ENCODE measurements at places on chromosomes 2 and 18.

GRCh38 chr2:5035057-5035488, 657.1 kb upstream of the SOX11 start:
- no peak for DNase-seq

GRCh38 chr2:188848887-188849435, 125.2 kb upstream of the COL3A1 start:
- no peak for DNase-seq

DNA sequence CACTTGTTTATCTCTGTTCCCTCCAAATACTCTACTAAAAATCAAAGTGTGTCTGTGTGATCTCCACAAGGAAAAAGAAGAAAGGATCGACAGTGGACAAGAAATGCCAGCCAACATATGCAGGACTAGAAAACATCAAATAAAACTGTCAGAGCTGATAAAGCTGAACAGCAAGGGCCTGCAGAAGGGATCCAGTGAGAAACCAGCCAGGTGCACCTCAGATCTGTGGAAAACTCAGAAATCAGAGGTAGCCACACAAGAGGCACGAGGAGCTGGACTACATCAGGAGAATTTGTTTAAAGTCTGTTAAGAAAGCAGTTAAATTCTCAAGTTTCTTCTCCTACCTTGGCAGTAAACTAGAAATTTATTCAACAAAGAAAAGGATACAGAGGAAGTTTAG, 135.2 kb downstream of the SUCLG1 start:
- no peak for DNase-seq

DNA sequence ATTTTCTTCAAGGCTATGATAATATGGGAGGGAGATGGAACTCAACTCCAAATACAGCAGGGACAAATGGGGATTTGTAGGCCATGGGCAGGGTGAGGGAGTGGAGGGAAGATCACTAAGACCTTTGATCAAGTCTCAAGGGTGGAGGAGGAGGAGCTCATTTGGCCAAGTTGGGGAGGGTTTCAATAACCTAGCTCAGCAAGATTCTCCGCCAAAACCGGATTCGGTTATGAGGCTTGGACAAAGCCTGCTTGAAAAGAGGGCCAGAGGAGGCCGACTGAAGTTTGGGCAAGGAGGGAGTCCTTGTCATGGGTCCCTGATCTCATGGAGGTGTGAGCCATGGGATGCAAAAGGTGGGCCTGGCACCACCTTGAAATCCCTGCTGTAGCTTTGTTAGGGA, 68.8 kb downstream of the TSN start:
- no peak for DNase-seq

GRCh38 chr2:20103530-20103929, 52.1 kb upstream of the LAPTM4A start:
- no peak for DNase-seq

GRCh38 chr2:206218796-206219499, 55.5 kb upstream of the ZDBF2 start:
- DNase-seq: no peak

DNA sequence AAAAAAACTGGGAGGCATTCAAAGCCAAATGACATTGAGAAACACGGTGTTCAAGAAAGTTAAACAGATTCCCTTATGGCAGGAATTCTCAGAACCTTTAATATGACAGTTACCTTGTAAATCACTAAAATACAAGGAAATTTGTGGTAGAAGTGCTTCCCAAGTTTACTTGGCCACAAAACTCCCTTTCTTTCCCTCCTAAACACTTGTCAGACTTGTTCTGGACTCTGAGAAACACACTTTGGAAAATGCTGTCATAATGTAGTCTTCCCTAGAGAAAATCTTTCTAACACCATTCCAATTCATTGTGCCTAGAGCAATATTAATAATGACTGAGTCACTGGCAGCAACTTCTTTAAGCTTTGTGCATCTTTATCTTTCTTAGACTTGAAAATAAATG, 140.4 kb downstream of the ANKRD44 start:
- DNase-seq: no peak

GRCh38 chr2:147297820-147298219, 547.0 kb upstream of the ACVR2A start:
- no peak for DNase-seq

- DNase-seq: no peak
Observed at GRCh38 chr2:27351802-27352598, 4.6 kb downstream of the GTF3C2 start.

DNA sequence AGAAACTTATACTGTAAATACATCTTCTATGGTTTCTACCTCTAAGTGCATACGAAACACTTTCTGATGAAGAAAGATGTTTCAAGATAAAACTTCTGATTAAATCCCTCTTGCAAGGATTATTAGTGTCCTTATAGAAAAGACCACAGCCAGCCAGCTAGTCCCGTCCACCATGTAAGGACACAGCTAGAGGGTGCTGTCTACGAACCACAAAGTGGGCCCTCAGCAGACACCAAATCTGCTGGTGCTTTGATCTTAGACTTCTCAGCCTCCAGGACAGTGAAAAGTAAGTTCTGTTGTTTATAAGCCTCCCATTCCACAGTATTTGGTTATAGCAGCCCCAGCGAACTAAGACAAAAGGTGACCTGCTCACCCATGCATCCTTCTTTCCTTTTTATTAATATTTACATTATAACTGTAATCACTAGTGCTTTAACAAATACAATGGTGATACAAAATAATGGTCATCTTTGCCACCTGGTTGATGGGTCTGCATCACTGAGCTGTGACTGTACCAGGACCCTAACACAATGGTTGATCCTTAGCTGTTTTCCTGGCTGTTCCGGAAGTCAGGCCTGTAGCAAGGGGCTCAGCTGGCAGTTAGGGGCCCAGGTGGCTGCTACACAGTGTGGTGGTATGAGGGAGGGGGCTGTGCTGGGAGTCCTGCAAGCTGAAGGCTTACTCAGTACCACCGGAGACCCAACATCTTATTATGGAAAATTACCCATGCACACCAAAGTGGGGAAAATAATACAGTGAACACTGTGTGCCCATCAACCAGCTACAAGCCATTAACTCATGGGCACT, 108.5 kb upstream of the SMAD7 start:
- no peak for DNase-seq

DNA sequence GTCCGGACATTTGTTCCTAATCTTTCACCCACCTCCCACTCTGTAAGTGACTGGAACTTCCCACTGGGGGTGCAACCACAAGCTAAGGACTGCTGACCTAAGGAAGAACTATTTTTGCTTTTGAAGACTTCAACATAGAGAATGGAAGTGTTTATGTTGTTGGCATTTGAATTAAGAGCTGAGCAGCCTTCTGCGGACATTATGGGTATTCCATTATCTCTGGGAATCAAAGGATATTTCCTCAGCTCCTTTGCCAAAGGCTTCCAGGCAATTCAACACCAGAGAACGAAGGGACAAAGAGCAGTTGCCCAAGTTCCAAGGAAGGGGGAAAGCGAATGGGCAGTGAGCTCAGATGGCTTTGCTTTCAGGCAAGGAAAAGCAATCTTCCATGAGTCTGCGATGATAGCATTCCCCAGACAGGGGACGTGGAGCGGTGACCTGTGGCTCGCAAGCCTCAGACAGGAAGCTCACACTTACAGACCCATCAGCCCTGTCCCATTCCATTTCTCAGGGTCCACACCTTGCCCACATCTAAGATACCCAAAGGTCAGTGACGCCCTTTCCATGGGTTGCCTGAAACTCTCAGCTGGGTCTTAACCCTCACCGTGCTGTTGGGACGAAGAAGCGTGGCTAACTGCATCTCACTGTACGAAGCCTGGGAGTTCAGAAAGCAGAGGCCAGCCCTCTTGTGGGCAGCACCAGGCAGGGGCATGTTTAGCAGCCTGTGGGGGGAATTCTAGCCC, 116.8 kb downstream of the COPS8 start:
- DNase-seq: no peak

GRCh38 chr2:133552821-133553220, 15.4 kb downstream of the NCKAP5 start:
- no peak for DNase-seq

DNA sequence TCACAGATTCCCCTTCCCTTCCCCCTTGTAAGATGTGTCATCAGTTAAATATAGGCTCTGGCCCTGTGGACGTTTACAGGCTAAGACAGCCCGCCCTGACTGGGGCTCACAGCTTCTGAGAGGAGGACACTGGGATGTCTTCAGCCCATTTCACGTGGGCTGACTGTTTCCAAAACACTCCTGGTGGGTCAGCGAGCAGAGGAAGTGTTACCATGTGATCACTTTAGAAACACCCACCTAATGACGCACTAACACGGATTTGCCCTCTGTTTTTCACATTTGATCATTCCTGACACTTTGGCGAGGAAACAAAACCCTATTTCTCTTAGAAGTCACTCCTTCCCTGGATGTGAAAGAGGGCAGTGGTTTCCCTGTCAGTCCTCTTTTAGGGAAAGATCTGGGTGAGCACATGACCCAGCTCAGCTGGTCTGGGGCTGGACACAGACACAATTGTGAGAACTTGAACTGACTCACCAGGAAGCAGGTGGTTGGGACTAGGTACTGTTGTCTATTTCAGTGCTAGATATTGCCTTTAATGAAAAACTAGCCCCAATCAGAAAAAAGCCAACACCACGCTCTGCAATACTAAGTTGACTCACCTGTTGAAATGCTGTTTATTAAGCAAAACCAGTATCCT, 38.8 kb downstream of the BMP10 start:
- no peak for DNase-seq

DNA sequence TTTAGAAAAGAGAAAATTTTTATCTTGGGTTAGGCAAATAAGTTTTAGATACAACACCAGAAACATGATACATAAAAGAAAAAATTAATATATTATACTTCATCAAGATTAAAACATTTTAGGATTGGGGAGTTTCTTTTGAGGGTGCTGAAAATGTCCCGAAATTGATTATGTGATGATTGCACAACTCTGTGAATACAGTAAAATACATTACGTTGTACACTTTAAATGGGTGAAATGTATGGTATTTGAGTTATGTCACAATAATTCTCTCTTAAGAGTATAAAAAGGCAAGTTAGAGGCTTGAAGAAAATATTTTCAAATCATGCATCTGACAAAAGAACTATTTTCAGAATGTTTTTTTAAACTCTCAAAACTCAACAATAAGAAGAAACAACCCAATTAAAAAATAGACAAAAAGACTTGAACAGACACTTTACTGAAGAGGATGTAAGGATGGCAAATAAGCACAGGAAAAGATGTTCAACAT, 36.2 kb upstream of the INO80C start:
- no peak for DNase-seq

DNA sequence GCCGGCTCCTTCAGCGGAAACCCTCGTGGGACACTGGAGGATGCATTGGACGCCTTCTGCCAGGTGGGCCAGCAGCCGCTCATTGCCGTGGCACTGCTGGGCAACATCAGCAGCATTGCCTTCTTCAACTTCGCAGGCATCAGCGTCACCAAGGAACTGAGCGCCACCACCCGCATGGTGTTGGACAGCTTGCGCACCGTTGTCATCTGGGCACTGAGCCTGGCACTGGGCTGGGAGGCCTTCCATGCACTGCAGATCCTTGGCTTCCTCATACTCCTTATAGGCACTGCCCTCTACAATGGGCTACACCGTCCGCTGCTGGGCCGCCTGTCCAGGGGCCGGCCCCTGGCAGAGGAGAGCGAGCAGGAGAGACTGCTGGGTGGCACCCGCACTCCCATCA, 7.8 kb upstream of the CENPA start:
- no peak for DNase-seq

- DNase-seq: no peak
Observed at GRCh38 chr2:181177376-181177775, 197.0 kb downstream of the UBE2E3 start.

- DNase-seq: no peak
Observed at GRCh38 chr2:128867936-128868636, 549.4 kb upstream of the HS6ST1 start.

- DNase-seq: peak; percentile 31
Observed at GRCh38 chr18:44458777-44459176, 221.9 kb upstream of the SETBP1 start.

DNA sequence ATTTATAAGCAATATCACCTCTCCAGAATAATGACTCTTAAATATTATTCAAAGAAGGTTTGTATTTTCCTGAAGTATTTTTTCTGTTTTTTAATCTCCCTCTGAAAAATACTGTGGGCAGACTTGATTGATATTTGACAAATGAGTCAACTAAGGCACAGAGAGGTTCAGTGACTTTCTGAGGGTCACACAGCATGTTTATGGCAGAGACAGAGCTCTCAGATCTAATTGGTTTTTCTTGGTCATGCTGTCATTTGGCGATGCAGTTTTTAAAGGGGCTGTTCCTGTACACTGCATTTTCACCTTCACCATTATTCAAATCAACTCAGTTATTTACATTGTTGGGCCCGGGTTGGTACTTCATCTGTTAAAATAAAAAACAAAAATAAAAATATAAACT, 264.3 kb downstream of the LRRTM1 start:
- DNase-seq: no peak

- DNase-seq: no peak
Observed at GRCh38 chr2:219521066-219521880, 7.0 kb downstream of the ASIC4 start.

DNA sequence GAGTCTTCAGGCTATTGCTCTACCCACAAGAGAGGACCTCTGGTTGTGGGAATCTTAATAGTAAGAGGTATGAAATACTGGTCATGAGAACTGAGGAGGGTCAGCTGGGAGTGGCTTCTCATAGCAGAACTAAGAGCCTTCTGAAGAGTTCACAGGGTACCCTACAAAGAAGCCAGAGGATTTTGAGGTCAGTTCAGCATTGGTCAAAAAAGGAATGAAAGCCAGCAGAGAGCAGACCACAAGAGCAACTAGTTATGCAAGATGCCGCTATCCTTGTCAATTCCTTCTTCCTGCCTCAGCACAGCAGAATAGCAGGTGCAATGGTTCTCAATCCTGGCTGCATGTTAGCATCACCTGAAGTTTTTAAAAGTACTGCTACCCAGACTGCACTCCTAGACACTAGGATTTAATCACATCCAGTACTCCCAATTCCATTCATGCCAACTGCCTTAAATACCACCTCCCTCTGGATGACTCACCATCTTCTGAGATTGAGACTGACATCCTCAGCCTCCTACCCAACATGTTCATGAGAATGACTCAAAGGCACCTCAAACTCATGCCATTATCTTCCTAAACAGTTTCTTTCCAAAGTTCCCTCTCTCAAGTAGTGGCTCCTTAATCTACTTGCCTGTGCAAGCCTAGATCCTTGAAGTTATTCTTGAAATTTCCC, 81.0 kb upstream of the RBMS1 start:
- peak; percentile 39 for DNase-seq

GRCh38 chr2:61135510-61135909, 26.5 kb upstream of the C2orf74 start:
- DNase-seq: peak; percentile 25

DNA sequence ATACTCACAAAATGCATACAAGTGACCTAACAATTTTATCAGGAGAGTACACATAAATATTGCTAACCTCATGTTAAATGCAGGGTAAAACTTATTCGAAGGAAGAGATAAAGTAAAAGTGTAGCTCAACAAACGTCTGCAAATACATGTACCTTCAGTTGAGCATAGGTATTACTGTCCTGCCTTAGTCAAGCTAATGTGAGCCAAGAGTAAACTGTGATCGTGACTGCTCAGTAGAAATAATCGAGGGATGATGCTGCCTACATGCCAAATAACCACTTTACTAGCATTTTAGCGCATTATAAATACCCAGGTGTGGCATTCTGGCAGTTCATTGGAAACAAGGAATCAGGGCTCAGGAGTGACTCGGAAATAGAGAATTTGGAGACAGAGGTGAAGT, 779.5 kb downstream of the SOCS6 start:
- DNase-seq: no peak

Measured in HFF-Myc (cell line).